ENCODE measurements at places on chromosomes 7 and 10.

DNA sequence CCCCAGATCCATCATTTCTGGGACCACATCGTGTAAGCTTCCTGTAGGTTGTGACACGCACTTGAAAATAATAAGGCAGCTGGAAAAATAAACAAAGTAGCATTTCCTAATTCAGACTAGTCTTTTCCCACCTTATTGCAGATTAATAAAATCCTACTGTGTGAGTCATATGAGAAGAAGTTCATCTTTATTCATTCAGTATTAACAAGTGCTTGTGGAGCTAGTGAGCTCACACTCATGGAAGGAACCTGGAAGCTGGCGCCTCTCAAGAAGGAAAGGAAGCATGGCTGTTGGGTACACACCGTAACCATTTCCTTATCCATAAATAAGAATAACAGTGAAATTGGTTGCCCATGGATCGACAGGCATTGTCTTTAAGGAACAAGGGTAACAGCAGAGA lies 152.6 kb upstream of the PFKP start:
- DNase-seq, result no peak

DNA sequence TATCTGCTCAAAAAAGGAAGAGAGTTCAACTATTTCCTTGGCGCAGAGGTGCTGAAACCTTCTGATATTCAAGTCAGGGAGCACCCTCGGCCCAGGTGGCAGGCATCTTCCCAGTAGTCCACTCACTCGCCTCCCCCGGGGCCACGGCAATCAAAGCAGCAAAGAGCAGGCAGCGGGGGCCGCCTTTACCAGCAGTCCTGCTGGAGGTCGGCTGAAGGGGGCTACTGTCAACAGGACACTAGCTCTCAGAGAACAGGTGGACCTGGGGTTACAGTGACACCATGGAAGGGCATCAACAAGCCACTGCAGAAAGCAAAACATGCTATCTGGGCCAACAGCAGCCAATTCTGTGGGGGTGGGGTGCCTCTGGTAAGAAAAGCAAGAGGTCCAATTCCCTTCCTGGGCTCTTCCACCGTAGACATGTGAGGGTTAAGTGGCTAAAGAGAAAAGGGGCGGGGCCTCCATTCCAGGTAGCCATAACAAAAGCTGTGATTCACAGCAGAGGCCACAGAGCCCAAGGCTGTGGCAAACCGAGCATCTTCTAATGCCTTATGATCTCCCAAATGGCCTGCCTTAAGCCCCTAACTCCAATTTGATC lies 9.4 kb downstream of the FZD9 start:
- no peak for DNase-seq

DNA sequence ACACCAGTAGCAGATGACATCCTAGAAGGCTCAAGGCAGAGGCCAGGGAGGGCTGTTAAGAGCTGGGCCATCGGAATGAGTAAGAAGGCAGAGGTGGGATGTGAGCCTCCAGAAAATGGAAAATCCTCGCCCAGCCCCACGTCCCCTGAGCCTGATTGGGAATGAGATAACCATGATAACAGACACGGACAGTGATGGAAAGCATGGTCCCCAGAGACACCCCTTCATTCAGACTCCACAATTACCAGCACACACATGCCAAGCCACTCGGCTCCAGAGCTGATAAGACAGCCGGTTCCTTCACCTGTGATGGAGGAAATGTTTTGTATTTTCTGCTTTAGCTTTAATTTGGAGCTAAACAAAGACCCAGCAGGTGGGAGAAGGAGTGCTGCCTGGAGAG lies 106.0 kb downstream of the GRID1 start:
- DNase-seq, result no peak

DNA sequence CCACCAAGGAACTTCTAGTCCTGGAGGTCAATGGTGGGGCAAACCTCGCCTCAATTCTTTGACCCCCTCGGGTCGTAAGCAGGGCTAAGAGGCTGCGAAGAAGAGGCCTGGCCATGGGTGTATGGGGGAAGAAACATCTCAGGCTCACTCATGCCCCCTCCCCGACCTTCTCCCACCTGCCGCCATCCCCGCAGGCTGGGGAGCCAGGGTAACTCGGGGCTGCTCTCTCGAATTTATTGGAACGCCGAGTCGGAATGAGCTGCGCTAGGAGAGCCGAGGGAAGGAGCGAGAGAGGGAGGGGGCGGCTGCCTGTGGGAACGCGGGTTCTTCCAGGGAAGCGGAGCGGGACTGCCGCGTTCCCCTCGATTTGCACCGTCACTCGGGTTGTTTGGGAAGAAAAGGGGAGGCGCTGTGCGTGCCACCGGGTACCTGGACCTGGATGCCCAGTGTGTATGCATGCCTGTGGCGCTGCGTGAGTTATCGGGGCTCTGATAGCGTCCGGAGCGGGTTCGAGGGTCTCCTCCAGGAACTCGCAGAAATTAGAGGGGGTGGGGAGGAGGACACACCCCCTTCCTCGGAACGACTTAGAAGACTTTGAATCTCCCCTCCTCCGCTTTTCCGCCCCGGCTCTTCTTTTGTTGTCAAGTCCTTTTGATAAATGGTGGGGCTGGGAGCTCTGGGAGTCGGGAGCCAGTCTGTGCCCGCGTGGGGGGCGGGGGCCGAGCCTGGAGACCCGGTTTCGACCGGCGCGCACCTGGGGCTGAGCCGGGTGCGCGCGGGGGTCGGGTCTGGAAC lies 1.8 kb upstream of the ZNF503 start:
- DNase-seq, result peak; percentile 65

GRCh38 chr10:25457552-25457951 lies 282.8 kb downstream of the GPR158 start:
- DNase-seq, result no peak

DNA sequence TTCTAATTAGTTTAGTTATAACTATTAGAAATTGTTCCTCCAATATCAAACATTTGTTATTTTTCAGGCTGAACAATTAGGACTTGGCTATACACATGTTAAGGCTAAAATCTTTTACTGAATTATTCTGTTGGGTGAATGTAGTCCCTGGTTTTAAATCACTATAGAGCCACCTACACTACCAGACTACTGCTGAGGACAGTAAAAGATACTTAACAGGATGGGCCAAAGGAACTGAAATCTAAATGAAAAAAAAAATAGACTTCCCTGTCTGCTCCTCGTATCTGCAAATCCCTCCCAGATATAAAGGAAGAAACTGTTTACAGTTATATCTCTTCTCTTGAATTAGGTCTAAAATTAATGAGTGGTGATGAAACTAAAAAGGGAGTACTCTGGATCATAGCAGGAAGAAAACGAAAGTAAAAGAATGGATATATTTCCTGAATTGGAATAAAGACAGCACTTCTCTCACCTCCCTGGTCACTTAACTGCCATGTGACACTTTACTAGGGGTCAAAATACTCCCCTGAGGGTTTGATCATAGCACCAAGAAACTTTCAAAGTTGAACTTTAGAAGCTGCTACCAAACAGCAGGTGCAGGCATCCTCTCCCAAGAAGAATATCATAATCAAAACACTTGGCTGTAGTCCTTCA lies 12.7 kb downstream of the FBXW4 start:
- no peak for DNase-seq

DNA sequence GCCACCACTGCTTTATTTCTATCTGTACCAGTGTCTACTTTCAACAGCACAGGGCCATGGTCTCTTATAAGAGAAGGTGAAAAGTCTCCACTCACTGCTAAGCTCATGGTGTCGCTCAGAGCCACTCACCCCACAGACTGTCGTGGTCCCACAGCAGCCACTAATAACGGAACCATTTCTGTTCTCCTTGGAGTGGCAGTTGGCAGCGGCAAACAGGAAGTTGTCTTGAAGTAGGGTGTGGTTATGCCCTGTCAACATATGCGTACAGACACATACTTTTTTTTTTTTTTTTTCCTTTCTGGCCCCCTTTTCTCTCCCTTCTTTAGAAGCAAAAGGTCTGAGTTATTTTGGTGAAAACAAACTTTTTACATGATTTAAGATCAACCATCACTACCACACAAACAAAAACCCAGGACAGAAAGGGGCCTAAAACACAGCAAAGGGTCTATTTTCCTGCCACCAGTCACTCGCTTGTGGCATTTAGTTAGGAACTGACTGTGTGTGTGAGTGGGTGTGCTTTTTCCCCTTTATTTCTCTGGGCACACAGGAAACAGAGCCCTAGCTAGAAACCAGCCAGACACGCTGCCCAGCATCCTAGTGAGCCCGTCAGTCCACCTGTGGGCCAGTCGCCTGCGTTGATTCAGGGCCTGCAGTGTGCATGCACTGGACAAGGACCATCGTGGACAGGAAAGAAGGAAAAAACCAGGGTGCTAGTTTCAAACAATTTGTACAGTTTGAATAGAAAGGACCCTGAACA lies 96.7 kb upstream of the EFCAB10 start:
- no peak for DNase-seq

GRCh38 chr7:91491868-91492267 lies 227.6 kb downstream of the FZD1 start:
- DNase-seq, result no peak

DNA sequence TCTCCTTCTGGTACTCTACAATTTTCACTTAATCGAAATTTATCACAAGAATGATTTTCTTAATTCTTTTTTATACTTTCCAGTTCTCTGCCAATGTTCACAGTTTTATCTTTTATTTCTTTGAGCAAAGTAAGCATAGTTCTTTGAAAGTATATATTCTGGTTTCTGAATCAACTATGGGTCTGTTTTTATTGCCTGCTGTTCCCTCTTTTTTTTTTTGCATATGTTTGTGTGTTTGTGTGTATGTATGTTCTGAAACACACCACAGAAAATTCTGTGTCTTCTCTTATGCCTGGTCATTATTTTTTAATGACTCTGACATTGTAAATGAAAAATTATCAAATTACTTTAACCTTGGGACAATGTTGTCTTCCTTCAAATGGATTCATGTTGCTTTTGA lies 15.9 kb upstream of the TMEM273 start:
- no peak for DNase-seq

DNA sequence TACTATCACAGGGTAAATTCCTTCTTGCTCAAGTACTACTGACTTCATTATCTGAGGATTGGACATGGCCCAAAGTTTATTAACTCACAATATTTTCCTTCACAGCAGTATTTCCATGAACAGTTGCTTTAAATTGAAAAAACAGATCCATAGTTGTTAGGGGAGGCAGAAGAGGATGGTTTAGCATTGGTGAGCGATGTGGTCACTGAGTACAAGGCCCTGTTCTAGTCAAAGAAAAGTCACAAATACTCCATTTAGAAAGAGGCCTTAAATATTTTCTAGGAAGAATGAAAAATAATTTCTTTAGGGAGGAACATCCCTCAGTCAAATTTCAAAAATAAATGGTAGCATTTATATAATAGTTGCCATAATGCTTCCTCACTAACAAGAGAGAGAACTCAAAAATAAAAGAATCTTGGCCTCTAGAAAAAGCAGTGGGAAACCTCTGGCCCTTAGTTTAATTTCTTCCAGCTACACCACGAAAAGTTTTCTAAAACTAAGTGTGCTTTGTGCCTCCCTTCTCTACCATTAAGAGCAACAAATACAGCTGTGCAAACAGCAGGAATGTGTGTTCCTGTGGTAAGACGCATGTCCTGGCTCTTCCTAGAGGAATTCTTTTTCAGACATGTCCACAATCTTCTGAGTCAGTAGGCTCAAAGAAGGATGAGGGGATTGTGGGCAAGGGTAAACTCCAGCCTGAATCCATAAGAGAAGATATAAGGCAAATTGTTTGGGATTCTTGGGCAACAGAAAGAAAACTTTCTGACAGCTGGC lies 105.7 kb downstream of the HOXA1 start:
- peak; percentile 14 for DNase-seq

- DNase-seq, result no peak
Measured at GRCh38 chr7:77529279-77529678, 7.8 kb upstream of the PTPN12 start.

DNA sequence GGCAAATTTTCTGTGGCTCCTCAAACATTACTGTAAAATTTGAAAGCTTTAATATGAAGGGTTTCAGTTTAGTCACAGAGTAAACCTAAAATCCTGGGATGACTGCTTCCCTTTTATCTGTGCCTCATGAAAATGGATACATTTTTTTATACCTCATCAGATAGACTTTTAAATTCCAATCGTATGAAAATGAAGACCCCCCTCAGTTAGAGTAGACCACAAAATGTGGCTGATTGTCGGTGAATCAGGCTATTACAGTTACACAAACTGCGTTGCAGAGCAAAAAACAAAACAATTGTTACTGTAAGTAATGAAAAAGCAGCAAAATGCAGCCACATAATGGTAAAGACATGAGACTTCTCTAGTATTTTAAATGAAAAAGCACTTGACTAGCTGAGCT lies 296.2 kb downstream of the CNTNAP2 start:
- DNase-seq, result peak; percentile 23

DNA sequence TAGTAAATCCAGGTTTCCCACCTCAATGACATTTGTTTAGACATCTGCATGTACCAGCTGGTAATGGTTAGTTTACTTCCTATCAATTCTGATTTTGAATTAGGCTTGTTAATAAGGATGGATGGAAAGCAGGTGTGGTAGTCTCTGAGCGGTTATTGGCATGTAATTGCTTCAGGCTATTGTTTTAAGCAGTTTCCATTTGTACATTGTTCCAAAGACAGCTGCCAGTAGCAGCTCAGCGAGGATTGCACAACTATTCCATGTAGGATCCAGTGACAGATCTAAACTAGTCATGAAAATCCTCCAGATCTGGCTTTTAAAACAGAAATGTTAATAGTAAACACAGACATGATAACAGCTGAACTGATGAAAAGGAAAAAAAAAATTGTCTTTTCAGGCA lies 436.0 kb upstream of the ADARB2 start:
- DNase-seq, result no peak

GRCh38 chr7:96621932-96622331 lies 87.7 kb downstream of the SEM1 start:
- no peak for DNase-seq

DNA sequence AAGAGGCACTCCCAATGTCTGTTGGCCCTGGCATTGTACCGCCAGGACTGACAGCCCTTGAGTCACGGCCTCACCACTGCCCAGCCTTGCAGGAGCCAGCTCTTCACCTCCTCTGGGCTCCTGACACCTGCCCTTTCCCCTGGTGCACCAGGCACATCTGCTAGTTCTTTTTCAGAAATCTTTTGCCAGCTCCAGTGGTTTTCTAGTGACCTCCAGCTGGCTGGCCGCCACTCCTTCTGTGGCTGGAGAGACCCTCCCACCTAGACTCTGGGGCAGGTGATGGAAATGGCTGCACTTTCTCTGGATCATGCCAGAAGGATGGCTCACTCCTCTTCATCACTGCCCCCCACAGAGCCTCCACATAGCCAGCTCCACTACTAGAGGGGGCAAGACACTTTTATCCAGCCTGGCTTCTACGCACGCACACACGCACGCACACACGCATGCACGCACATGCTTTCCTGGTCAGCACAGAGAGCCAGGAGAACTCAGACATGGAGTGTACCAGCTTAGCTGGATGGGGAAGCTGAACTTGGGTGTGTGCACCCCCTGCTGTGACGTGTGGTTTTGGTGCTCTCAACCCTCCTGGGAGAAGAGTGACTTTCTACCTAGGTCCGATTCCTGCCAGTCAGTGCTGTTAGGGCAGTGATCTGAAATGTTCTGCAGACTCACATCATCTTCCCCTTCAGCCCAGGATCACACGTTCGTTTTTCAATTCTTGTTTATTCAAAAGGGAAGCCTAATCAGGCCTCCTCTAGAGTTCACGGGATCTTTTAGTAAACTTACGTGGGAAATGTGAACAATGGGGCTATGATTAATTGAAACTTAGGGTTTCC lies 222.0 kb downstream of the PRPF18 start:
- DNase-seq, result no peak
